ENCODE measurements at places on chromosomes 16 and 17. TPM values are rescaled to one million over a fixed set of nuclear protein-coding genes. Genes with fewer than 3 reads are reported as not detected.

WNT9B gene
- polyA plus RNA-seq: 15.6 TPM

FBXW10 gene
- 0.74 TPM for polyA plus RNA-seq

STH gene
- not detected for polyA plus RNA-seq

DNA sequence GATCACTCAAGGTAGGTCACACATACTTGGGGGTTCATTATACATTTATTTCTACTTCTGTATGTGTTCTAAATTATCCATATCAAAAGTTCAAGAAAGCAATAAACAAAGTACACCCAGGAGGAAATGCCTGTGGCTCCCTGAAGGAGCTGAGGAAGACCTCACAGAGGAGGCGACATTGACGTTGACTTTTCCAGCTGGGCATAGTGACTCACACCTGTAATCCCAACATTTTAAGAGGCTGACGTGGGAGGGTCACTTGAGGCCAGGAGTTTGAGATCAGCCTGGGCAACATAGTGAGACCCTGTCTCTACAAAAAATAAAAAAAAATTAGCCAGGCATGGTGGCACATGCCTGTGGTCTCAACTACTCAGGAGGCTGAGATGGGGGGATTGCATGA, 16.3 kb downstream of the ITGAD start:
- no peak for DNase-seq

DNA sequence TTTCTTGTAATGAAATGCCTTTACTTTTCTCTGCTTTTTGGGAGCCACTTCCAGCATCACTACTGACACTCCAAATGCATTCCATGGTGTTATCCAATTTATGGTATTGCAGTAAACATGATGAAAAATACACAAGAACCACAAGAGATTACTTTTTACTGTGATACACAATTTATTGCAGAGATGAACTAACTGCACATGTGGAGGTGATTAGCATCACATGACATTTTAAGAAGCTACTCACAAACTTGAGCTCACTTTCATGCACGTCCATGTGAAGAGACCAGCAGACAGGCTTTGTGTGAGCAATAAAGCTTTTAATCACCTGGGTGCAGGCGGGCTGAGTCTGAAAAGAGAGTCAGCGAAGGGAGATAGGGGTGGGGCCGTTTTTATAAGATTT, 780.5 kb upstream of the GOT2 start:
- no peak for DNase-seq

DNA sequence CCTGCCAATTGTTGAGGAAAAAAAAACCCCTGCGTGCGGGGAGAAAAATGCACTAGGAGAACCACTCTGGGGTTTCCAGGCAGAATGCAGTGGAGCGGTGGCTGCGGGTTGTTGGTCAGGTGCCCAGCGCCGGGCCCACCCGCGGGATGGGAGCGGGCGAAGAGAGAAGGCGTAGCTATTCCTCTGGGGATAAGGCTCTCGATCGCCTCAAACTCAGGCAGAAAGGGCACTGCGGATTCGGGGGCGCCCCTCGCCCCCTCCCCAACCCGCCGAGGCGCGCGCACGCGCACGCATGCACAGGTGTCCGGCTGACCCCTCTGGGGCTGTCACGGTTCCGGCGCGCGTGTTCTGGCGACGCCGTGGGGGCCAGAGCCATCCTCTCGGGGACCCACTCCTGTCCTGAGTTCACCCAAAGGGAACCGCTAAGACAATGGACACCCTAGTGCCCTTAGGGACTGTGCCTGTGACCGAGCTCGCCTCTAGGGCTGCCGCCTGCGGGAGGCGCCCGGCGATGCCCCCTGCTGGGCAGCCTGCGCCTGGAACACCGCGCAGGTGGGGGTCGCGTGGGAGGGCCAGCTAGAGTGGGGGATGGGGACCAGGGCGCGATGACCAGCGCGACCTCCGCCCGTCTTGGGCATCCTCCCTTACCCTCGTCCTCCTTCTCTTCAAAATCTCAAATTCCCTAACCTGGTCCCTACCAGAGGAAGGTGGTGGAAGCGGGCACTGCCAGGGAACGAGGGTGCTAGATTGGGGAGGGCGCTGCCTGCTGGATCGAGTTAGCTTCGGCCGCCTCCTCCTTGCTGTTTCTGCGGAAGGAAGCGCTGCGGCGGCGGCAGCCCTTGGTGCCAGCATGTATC, 14.4 kb upstream of the CBX8 start:
- no peak for DNase-seq

- no peak for DNase-seq
These were observed 585 bp downstream of the AP1G1 start for GRCh38 chr16:71807905-71808592.
